Posterior cingulate gyrus (tissue), 11 donors: ENCODE measurements at places on chromosomes 12 and 14.

DNA sequence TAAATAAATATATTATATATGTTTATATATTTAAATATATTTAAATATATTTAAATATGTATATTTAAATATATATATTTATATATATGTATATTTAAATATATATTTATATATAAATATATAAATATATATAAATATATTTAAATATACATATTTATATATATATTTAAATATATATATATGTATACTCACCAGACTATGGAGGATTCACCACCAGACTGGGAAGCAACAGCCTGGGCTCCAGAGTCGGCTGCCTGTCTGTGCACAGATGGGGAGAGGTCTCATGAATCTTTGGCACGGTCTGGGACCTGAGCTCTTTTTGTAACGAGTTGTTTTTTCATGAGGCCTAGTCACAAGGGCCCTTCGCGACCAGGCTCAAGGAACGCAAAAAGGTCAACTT is 21.3 kb downstream of the NOC4L start:
- peak; percentile 60 for DNase-seq

GRCh38 chr14:69093631-69094421 is 59.1 kb downstream of the DCAF5 start:
- no peak for DNase-seq

GRCh38 chr12:98275131-98275475 is 240.3 kb upstream of the TMPO start:
- no peak for DNase-seq

- no peak for DNase-seq
Observed at GRCh38 chr14:53048631-53049030, 97.8 kb upstream of the FERMT2 start.

DNA sequence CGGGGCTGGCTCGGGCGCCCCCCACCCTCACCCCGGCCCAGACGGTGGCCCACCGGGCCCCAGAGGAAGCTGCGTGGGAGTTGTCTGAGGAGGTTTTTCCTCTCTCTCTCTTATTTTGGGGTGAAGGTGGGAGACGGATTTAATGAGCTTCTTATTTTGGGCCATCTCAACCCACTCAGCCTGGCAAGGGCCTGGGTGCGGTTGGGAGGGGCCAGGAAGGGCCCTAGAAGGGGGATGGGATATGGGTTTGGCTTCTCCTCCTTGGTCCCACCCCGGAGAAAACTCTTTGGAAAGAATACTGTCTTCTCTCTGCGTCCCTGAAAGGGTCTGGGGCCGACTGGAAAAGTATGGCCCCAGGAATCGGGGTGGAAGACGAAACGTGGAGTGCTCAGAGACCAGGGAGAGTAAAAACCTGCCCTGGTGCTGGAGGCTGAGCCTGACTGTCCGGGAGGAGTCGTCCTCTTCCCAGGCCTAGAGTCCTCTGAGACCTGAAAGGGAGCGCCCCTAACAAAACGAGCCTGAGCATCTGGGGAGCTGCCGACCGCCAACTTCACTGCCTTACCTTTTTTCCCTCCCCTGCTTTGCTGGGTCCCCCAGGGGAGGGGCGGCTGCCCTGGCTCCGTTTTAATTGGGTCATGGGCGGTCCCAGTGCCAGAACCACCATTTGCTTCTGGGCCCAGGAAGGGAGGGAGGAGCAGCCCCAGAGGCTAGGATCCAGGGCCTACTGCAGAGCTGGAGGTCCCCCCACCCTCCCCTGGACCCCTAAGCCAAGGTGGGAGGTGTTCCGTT is 1.6 kb downstream of the MMP14 start:
- DNase-seq = no peak

GRCh38 chr14:35333797-35334743 is 41.9 kb downstream of the PSMA6 start:
- DNase-seq = no peak

DNA sequence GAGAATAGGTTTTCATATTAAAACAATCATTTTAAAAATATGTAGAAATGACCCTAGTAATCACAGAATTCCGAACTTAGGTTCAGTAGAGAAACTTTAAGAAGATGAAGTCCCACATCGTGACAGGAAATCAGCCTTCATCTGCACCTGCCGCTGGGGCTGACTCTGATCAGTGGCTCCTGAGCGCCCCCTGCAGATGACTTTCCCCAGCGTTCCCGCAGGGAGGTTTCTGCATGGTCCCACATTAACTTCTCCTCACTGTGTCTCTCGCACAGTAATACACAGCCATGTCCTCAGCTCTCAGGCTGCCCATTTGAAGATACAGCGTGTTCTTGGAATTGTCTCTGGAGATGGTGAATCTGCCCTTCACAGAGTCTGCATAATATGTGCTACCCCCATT is 1131.1 kb downstream of the TMEM121 start:
- no peak for DNase-seq

DNA sequence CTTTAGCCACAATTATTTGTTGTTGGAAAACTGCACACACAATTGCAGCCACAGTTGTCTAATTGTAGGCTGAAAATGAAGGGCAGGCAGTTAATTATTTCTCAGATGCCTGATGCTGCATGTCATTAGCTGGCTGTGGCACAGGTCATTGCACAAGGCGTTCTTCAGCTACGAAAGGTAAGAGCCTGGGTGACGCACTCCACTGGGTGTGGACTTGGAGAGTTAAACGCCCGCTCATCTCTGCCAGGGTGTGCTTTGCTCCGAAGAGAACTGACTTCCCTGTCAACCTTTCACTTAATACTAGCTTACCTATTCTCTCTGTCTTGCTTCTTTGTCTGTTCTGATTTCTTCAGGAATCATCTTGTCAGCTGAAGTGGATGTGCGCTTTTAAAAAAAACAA is 91.4 kb upstream of the CPM start:
- DNase-seq = no peak

DNA sequence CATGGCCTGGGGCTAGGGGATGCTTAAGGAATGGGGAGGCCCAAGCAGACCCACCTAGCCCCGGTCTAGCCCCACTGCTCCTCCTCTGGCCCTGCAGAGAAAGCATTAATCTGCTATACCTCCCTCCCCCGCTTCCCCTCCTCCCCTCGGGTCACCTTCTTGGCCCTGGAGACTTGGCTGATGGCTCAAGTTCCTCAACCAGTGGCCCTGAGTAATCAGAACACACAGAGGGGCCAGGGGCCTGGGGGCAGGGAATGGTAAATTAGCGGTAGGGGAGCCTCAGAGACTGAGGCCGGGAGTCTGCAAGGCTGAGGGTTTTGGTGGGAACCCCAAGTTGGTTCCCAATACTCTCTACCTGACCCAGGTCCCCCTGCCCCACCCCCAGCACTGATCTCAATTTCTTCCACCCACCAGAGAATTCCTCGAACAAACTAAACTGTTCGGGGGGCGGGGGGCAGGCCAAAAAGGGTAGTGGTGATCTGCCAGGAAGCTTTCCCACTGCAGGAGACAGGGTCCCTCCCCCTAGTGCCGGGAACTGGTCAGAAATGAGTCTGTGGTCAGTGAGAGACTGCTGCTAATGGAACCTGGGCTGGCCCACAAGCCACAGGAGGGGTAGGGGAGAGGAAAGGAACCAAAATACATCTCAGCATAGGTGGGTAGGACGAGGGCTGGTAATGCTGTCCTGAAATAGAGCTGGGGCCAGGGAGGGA is 12.8 kb upstream of the SMARCD1 start:
- DNase-seq = no peak

DNA sequence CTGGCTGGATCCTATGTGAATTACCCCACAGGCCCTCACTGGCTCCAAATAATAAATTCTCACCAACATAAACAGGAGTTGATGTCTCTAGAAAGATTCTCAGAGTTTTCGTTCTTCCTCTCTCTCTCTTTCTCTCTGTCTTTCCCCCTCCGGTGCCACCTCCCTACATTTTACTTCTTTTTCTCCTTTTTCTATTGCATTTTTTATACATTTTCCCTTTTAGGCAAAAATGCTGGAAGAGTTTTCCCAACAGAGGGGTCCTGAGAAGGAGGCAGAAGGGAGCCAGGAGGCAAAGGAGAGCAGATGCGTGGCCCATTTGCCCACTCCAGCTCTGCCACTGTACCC is 826 bp upstream of the HOXC6 start:
- no peak for DNase-seq

- no peak for DNase-seq
Observed at GRCh38 chr12:130764475-130765185, 48.5 kb upstream of the RIMBP2 start.

DNA sequence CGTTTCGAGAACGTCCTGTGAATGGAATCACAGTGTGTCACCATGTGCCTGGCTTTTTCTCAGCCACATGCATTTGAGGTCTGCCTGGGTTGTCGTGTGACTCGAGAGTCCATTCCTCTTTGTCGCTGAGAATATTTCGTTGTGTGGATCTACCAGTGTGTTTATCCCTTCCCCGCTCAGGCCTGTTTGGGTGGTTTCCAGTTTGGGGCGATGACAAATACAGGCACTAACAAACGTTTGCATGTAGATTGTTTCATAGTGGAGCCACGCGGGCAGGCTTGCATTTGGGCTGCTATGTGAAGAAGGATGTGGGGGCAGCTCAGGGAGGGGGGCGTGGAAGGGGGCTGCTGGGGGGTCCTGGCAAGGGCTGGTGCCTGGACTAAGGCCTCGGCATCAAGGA is 14.1 kb downstream of the RIN3 start:
- DNase-seq = no peak

DNA sequence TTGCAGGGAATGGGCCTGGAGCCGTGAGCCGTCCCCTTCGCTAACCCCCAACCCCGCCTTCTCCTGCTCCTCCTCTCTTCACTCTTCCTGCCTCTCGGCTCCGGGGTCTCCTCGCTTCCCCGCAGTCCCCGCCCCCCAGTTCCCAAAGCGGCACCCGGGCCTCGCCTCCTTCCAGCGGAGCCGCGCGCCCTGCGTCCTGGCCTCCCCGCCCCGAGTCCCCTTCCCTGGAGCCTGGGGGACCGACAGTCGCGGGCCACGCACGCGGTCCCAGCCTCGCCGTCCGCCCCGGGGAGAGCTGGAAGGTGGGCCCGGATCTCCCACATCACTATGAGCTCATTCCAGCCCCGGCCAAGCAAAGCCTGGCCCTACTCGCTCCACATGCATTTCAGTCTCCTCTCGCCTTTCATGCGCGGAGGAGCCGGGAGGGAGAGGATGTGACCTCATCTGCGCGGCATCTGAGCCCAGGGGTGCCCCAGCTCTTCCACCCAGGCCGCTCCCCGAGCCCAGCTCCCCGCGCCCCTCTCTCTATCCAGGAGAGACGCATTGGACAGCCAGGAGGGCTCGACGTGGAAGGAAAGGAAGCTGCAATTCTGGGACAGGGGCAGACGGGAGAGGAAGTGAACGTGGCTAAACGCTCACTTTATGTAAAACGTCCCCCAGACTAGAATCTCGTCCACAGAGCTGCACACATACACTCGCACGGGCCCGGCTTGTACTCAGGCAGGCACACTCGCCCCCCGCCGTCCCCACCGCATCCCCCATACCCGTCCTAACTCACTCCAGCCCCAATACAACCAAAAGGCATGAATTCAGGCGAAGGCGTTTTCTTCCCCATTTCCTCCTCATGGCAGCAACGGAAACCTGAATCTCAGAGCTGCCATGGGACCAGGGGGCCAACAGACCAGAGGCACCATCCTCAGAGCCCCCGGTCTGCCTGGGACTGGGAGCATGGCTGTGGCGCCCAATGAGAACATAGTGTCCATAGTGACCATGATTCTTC is 108.7 kb upstream of the CCND2 start:
- peak; percentile 90 for DNase-seq

DNA sequence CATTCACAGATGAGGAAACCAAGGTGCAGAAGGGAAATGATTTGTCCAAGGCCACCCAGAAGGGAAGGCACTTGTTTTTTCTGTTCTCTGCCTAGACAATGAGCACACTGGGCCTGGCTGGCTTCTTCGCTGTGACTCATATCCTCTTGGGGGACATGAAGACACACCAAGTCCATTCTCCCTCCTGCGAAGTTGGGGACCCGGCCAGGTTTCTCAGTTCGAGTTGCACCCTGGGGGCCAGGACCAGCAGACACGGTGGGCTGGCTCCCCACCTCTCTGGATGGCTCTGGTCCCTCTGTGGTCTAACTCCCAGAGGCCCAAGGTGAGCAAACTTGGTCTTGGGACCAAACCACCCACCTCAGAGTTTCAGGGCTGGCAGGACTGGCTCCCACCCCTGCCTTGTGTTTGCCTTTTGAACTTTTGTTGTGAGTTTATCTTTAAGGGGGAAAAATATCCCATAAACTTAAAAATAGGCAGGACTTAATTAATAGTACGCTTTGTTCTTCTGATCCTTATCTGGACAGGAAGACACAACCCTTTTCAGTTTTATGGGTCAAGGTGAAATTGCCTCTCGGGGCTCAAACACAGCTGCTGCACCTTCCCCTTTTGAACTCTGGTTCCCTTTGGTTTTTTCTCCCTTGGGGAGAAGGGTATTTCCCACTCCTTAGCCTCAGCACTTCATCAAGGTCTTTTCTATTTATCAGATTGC is 9.0 kb upstream of the MLEC start:
- DNase-seq = no peak

GRCh38 chr12:109462868-109463692 is 14.0 kb downstream of the KCTD10 start:
- no peak for DNase-seq

DNA sequence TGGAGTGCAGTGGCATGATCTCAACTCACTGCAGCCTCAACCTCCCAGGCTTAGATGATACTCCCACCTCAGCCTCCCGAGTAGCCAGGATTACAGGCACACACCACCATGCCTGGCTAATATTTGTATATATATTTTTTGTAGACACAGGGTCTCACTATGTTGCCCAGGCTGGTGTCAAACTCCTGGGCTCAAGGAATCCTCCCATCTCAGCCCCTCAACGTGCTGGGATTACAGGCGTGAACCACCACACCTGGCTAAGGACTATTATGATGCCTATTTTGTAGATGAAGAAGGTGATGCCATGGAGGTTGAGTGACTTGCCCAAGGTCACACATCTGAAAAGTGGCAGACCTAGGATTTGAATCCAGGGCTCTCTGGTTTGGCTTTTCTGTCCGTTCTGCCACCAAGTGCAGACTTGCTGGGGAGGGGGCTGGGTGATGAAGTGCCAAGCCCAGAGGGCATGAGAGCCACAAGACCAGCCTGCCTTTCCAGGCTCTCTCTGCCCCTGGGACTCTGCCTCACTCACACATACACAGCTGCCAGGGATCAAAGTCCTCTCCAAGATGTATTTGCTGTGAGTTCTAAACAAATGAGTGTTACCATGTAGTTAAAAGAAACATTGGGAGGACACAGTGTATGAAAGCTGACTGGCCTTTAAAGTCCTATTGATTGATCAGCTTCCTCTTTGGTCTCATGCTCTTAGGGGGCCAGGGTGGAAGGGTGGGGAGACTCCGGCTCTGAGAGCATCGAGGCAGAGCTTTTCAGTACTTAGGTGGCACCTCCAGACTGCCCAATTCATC is 21.3 kb upstream of the RBM19 start:
- no peak for DNase-seq

DNA sequence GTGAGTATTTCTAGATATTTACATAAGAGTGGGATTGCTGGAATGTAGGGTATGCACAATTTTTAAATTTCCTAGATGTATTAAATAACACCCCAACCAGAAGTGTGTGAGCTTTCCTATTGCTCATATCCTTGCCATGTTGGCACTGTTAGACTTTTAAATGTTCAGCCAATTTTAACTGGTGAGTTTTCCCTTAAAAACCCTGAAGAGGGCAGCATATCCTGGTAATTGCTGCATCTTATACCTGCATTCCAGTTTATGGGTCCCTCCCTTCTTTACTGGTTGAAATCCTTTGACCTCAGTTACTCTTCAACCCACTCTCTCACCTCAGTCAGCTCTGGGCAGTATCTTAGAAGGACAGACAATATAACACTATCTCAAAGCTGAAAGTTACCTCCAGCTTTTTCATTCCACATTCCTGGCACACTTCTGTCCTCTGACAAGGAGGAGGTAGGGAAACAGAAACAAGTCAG is 270.6 kb downstream of the PAWR start:
- no peak for DNase-seq

GRCh38 chr14:26811756-26812305 is 214.0 kb upstream of the NOVA1 start:
- no peak for DNase-seq
